Left renal pelvis (tissue), 4 donors: ENCODE measurements at places on chromosomes 7 and 10. TPM values are rescaled to one million over a fixed set of nuclear protein-coding genes. Genes with fewer than 3 reads are reported as not detected.

GRCh38 chr7:114923403-114923713, 1.5 kb downstream of the MDFIC start:
- DNase-seq = no peak

- DNase-seq = no peak
These were observed 1548.1 kb upstream of the LRRTM3 start for GRCh38 chr10:65377687-65378086.

- no peak for DNase-seq
These were observed 81.4 kb downstream of the CACNA2D1 start for GRCh38 chr7:82362129-82362706.

DNA sequence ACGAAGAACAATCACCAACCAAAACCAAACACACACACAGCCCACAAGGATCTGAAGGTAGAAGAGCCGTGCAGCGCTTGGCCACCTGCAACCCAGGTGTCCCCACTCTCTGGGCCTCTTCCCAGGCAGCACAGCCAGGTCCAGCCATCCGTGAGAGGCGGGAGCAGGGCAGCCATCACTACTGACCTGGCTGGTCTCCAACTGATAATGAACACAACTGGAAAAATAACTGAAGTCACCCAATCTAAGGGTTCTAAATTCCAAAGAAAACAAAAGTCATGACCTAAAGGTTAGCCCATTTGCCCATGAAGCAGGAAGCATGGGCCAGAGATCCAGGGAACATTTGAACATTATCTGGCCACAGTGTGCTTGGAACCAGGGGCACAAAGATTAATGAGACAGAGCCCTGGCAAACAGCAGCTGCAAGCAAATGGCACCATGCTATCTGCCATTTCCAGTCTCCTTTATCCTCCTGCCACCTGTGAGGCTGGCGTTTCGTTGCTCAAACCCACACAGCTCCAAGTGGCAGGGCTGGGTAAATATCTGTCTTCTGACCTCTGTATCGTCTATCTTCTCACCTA, 207.9 kb downstream of the TNS3 start:
- no peak for DNase-seq

- DNase-seq = no peak
These were observed 93.4 kb downstream of the SLC39A12 start for GRCh38 chr10:18044976-18045720.

DNA sequence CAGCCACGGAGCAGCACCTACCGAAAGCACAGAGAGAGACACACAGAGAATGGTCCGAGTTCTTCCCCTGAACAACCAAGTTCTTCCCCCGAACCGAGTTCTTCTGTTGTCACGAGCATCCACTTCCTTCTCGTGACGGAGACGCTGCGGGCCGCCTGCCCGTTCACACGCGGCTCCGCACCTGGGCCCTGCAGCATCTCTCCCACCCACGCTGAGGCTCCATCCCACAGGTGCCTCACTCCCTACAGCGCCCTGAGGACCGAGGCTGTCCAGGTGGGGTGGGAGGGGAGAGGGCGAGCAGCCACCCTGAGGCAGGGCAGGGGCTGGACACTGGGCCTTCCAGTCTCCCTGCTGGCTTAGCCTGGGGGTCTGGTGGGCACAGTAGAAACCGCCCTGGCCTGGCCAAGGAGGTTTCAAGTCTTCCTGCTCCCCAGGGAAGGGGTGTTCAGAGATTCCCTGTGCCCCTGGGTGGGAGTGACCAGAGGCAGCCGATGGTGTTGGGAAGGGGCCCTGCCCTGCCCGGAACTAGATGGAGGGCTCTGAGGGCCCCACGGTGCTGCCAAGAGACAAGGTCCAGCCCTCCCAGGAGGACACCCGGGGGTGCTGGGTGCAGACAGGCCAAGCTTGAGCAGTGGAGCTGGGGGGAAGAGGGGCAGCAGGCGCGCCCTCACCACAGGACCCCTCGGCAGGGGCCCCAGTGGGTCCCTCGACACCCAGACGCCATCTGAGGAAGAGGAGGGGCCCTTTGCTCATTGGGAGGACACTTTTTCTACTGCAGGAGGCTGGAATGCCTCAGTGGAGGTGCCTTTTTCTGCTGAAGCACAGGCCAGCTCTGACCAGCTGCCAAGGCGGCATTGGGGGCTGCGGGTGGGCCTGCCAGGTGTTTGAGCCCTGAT, 5.2 kb upstream of the NKX6-2 start:
- no peak for DNase-seq

DNA sequence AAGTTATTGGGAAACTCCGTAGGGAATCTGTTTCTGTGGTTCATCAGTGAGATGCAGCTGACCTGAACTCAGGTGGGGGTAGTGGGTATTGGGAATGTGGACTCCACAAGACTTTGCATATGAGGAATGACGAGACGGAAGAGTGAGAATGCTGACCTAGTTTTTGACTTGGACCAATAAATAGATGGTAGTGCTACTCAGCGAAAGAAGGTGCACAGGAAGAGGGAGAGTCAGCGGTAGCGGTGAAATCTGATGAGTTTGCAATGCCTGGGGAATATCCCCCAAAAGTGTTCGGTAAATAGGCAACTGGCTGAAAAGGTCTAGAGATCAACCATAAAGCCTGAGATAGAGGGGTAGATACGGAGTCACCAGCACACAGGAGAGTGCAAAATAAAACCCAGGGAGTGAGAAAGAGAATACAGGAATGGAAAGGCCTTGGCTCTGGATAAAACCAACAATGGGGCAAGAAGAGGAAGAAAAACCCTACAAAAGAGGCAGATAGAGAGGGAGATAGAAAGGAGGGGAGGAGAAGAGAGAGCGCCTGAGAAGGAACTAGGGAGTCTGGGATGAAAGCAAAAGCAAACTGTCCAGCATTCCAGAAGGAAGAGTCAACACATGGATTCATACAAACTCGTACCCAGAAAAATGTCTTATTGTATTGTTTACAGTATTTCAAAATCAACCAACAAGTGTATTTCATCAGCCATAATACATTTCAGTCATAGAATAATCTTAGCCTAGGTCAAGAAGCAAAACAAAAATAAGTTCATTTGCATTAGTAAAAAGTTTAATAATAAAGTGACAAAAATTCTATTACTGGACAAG, 5.4 kb downstream of the ARHGAP21 start:
- no peak for DNase-seq

GRCh38 chr10:89659143-89660131, 14.4 kb upstream of the PANK1 start:
- DNase-seq = no peak

DNA sequence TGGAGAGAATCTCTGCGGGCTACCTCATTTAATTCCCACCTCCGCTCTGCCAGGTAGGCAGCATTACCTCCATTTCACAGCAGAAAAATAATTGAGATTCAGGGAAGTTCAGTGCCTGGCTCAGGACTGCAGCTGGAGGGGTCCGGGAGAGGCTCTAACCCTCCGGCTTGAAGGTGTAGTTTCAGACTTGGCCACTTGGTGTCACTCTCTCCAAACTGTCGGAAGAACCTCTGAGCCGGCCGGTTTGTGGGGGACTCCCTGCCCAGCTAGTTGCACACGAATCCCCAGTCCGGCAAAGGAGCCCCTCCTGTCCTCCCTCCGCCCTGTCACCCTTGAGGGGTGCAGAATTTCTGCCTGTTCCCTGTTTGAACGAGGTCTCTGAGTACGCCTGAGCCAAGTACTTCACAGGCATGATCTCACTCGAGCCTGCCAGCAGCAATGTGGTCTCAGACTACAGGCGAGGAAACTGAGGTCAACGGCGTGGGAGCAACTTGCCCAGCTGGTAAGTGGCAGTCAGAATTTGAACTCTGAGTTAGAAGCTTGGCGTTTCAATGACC, 144.7 kb upstream of the ZNF716 start:
- no peak for DNase-seq

- DNase-seq = no peak
These were observed 16.7 kb downstream of the NOS3 start for GRCh38 chr7:151007469-151007898.

DNA sequence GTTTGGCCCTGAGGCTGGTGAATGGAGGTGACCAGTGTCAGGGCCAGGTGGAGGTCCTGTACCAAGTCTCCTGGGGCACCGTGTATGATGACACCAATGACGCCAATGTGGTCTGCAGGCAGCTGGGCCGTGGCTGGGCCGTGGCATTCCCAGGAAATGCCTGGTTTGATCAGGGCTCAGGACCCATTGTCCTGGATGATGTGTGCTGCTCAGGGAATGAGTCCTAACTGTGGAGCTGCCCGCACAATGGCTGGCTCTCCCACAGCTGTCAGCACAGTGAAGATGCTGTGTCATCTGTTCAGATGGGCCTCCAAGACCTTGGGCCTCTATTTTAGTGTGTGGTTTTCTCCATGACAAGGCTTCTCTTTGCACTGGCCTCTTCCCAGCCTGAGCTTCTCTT, 64.0 kb downstream of the DMBT1 start:
- DNase-seq = no peak

Gene SLC29A3
- polyA plus RNA-seq = 9.9 TPM

Gene CDK14
- 35.0 TPM for polyA plus RNA-seq

Gene SGCE
- 98.7 TPM for polyA plus RNA-seq

Gene NUTM2E
- polyA plus RNA-seq = not detected

Gene CNPY1
- polyA plus RNA-seq = not detected

Gene ZNF365
- 0.18 TPM for polyA plus RNA-seq
